Erythroblast (primary cell): ENCODE measurements at places on chromosomes 5 and 9.
A peak's percentile ranks its signal among the peaks of the same experiment; 100 is the strongest.

DNA sequence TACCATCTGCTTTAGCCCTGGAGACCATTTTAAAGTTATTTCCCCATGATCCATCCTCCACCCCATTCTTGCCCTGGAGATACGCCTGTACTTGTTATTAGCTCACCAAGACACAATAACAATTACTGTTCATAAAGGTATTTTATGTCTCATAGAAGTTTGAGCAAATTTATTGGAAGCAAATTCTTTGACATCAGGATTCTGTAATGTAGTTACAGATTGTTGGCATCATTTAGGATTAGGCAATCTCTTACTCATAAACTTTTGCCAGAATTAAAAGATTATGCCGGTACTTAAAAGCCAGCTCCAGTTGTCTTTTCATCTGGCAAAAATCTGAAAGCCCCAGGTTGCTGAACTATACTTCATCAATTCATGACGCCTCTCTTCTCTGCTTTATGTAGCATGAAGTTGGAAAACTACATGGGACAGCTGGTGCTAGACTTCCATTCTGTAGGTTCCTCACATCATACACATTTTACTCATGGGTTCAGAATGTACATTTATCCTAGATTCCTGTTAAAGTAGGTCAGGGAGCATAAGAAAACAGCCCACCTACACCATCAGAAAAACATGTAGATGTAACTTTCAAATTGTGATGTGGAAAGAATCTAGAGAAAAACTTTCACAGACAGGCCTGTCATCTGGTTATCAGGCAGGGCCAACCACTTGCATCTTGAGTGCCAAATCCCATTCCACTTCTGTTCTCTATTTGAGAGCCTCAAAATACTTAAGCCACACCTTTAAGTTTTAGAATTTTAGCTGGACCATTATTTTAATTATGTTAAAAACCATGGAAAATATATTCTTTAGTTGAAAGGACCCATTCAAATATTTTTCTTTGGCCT, 14.0 kb downstream of the ATP10B start:
- no peak for DNase-seq

GRCh38 chr9:68482548-68482947, 58.1 kb downstream of the TMEM252 start:
- DNase-seq: no peak

- no peak for DNase-seq
These were observed 9.5 kb downstream of the GDNF start for GRCh38 chr5:37830348-37830747.

DNA sequence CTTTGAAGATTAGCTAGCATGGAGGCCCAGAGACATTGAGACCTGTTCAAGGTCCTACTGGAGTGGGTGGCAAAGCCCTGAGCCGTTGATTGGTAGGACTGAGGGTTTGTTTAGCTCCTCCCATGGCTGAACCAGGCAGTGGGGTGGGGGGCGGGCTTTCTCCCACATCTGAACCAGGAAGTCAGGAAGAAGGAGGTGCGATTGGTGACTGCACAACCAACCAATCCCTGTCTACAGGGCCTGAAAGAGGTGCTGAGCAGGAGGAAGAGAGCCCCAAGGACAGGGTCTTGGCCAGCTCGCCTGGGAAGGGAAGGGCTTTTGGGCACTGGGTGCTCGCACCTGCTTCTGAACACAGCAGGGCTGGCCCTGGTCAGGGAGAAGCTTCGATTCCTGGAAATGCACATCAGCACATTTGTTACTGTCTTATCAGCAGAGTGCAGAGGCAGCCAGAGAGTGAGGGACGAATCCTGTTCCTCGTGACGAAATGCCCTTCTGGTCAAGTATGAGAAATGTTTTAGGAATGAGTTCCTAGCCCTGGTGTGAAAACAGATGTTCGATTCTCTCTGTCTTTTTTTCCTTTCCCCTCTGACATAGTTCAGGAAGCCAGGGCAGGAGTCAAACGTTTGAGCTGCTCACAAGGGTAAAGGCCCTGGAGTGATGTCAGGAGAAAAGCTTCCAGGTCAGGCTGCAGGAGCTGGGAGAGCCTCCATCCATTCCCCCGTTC, 294.8 kb upstream of the KLF4 start:
- peak; percentile 95 for DNase-seq

GRCh38 chr5:150281987-150282386, 7.6 kb downstream of the CAMK2A start:
- DNase-seq: no peak

- no peak for DNase-seq
These were observed 24.6 kb downstream of the MACIR start for GRCh38 chr5:103283120-103283519.

- DNase-seq: no peak
These were observed 146.5 kb downstream of the FANCC start for GRCh38 chr9:95171001-95171400.

DNA sequence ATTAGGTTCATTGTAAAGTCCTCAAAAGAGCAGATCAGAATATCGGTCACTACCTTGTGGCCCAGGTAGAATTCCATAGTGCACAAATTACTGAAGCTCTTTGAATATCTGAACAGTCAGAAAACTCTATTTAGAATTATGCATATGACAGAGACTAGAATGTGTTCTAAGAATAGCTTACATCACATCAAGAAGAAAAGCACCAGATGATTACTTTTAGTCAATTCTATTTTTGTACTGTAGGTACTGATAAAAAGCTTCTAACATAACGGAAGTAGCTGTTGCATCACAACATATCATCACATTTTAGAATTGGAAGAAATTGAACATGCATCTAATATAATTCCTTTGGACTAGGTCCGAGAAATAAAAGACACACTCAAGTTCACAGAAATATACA, 946.6 kb upstream of the ARRDC3 start:
- no peak for DNase-seq

DNA sequence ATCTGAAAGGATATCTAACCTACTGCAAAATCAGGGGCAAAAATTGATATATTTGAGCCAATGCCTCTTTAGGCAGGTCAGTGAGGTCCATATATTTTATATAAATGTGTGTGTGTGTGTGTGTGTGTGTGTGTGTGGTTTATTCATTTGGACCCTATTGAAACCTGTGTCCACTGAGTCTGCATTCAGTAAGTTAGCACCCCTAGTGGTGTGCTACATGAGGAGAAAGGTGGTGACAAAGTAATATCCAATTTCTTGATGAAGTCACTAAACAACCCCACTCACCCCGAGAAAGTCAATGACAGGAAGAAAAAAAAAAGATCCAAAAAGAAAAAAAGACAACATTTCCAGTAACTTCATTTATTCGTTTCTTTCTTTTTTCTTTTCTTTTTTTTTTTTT, 4.1 kb downstream of the FBXW11 start:
- DNase-seq: peak; percentile 59

DNA sequence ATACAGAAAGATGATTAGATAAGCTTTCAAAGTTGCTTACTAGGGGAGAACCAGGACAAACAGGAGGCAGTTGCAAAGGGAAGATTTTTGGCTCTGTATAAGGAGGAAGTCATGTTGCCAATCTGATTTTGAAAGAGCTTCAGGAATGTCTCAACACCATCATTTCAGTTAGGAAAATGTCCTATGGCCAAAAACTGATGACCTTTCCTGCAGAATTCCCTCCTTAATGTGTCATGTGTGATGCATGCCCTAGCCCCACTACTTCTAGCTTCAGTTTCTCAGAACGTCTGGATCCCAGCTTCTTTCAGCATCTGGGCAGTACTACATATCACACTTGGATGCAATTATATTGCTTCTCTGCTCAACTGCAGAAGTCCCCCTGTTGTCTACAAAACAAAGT, 211.5 kb upstream of the NREP start:
- DNase-seq: no peak

- DNase-seq: no peak
These were observed 2.3 kb upstream of the TNIP1 start for GRCh38 chr5:151083081-151083676.

DNA sequence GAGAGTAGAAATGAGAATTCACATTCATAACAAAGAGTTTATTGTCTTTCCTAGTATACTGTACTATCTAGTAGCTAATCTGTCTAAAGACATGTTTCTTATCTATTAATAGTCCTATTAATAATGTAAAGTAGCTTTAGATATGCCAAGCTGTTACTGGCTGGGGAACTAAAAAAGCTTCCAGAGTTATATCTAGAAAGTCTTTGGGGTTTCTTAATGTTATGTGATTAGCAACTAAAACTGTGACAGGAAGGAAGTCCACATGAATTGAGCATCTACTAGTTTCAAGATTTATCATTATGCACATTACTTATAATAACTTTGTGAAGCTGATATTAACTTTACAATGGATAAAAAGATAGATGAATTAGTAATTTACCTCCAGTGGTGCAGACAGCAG, 122.7 kb upstream of the CDKN2B start:
- DNase-seq: no peak

DNA sequence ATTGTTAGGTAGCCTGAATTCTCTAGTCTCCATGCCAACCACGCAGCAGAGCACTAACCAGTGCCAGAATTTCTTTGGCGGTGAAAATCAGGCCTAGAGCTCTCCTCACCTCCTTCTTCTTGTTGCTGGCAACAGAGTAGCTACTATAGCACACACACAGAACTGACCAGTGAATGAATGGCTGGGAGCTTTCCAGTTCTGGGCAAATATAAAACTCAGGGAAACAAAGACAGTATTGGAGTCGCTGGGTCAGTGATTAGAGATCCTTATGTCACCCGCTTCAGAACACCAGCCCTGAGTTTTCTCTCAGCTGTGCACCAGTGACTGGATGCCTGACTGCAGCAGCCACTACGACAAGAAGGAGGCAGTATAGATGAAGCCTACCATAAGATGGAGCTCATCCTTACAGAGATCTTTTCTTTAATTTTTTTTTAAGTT, 26.9 kb upstream of the FEM1C start:
- DNase-seq: no peak

GRCh38 chr9:21607576-21607975, 125.5 kb upstream of the IFNE start:
- no peak for DNase-seq

- DNase-seq: peak; percentile 31
These were observed 119.9 kb upstream of the BOD1 start for GRCh38 chr5:173736374-173736773.

DNA sequence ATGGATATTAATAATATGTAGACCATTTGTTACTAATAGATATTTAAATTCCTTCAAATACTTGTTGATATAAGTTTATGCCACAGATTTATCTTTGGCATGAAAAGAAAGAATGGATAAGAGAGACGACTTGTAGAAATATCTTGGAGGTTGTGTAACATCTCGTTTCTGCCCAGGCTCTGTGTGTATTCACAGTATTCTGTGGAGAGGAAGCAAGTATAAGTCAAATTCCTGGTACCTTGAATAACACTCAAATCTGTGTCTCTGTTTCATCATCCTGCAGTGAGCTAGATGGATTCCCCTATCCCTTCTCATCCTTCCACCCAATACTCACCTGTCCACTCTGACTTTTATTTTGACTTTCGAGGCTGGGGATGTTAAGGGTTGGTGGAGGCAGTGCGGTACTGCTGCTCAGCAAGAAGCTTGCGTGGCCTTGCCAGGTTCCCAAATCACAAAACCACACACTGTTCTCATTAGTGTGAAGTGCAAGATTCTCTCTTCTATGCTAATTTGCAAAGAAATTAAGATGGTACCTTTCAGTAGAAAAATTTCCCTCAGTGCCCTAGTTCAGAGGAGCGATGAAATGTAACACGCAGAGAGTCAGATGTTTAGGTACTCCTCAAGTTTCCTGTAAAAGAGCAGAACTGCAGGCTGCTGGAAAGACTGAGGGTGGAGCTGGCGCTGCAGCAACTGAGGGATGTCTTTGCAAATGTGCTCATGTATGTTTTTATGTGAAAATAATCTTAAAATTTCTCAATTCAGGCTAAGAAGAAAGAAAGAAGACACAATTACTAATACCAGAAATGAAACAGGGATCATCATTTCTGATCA, 42.6 kb upstream of the ANKRD18A start:
- no peak for DNase-seq

GRCh38 chr9:91541734-91542133, 118.1 kb upstream of the NFIL3 start:
- DNase-seq: no peak

DNA sequence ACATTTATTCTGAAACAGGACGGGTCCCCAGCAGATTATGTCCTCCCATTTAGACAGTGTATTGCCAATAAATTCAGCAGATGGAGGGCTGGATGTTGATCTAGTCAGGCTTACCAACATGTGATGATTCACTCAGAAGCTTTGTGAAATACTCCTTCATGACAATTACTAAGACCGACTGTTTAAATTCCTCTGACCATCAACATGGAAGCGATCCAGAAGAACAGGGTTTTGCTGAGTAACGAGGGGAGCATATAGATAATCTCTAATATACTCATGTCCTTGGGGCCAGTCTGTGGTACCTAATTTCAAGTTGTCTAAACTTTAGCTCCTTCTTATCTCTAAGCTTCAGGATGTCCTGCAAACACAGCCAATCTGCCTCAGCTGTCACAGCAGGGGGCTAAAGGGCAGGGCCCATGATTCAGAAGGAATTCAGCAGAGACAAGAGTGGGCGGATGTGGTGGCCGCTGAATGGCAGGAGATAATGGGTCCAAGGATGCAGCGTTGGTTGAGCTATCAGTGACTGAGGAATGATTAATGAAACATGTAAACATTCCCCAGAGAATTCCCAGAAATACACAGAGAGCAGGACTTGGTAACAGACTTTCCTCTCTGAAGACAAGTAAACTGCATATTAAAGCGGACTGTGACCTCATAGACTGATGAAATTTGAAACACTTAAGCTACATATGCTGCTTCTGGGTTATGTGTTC, 109.4 kb downstream of the ANKRD55 start:
- peak; percentile 96 for DNase-seq

- no peak for DNase-seq
These were observed 365.9 kb downstream of the ZSWIM6 start for GRCh38 chr5:61697809-61698558.

- peak; percentile 24 for DNase-seq
These were observed at the start of gene ADAM19 for GRCh38 chr5:157575381-157576020. Gene ADAM19 (minus strand): TSS chr5:157575775. CDS start chr5:157575696, 79 bp downstream.

DNA sequence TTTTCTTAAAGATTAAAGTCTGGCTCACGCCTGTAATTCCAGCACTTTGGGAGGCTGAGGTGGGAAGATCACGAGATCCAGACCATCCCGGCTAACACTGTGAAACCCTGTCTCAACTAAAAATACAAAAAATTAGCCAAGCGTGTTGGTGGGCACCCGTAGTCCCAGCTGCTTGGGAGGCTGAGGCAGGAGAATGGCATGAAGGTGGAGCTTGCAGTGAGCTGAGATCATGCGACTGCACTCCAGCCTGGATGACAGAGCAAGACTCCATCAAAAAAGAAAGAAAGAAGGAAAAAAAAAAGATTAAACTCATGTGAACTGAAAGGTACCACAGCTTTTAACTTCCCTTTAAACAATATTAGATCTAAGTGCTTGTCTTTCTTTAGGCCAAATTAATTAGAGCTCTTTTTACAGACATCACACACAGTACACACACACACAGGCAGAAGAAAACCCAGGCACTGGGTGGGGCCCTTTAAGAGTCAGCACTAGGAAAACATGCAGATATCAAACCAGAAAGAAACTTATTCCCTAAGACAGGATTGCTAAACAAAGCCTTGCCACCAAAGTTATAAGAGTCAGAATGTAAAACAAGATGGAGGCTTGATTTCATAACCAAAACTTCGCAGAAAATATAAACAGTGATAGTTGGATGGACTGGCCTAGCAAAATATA, 29.3 kb upstream of the UHRF2 start:
- DNase-seq: no peak
